ENCODE measurements at places on chromosomes 5 and 9.

- no peak for DNase-seq
These were observed 62.6 kb upstream of the FRRS1L start for GRCh38 chr9:109229682-109230081.

GRCh38 chr5:177412603-177413233, 3.4 kb upstream of the F12 start:
- DNase-seq = peak; percentile 81

DNA sequence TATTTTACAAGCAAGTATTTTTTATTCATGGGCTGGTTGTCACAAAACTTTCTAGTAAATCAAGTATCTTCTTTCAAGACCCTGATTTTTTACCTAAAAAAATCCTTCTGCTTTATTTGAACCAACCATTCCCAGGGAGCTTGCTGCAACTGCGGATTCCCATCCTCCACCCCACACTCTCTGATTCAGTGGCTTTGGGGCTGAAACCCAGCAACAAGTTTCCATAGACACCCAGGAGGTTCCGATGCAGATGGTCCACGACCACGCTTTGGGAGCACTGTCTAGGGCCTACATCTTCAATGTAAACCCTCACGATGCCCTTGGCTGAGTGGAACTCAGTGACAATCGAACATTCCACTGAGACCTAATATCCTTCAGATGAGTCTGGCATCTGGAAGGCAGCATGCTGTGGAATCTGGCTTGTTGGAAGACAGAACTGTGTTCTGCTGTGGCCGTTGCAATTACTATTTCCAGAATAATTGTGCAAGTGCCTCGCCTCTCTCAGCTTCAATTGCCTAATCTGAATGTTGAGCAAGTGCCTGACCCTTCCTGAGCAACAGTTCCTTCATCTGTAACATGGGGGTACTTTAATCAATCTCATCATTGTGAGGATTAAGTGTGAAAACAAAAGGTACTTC, 105.1 kb downstream of the INSYN2B start:
- DNase-seq = no peak

GRCh38 chr9:114850871-114851270, 45.0 kb upstream of the TNFSF15 start:
- DNase-seq = no peak

- DNase-seq = no peak
These were observed 34.6 kb downstream of the HACD4 start for GRCh38 chr9:20996809-20997208.

- no peak for DNase-seq
These were observed 86.1 kb downstream of the LIX1 start for GRCh38 chr5:97056263-97056662.

- DNase-seq = no peak
These were observed 30.7 kb upstream of the GPX3 start for GRCh38 chr5:150989695-150990094.

DNA sequence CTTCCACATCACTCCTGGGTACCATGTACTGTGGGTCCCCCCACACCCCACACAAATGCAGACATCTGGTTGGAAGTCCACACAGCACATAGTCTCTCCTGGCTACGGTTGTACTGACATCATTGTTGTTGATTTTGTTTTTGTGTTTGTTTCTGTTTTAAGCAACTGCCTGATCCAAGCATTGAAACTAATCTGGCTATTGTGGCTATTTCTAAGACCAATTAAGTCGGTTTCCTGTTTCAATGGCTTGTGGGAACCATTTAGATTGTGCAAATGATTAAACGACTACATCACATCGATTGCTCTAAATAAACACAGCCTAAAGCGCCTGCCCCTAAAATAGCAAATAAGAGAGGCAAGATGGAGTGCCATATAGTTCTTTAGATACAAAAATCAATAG, 226.8 kb upstream of the IRX4 start:
- no peak for DNase-seq

GRCh38 chr5:71734141-71734540, 15.1 kb downstream of the CARTPT start:
- DNase-seq = no peak

GRCh38 chr5:82298668-82299067, 20.5 kb upstream of the RPS23 start:
- no peak for DNase-seq

DNA sequence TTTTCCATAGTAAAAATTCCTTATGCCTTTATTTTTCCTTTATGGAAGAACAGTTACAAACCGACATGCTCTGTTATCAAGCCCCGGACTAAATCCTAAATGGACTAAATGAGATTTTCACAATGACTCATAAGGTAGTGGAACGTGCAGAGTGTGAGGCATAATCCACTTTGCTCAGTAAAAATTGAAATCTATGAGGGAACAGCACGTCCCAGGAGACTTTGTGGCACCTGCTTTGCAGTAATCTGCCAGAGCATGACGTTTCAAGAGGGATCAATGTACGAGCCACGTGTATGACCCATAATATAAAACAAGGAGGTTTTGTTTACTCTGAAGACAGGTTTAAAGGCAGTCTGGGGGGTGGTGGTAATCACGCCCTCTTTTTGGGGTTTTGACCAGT, 83.8 kb upstream of the GNA14 start:
- no peak for DNase-seq

GRCh38 chr5:169917500-169917899, 62.8 kb downstream of the INSYN2B start:
- DNase-seq = no peak

DNA sequence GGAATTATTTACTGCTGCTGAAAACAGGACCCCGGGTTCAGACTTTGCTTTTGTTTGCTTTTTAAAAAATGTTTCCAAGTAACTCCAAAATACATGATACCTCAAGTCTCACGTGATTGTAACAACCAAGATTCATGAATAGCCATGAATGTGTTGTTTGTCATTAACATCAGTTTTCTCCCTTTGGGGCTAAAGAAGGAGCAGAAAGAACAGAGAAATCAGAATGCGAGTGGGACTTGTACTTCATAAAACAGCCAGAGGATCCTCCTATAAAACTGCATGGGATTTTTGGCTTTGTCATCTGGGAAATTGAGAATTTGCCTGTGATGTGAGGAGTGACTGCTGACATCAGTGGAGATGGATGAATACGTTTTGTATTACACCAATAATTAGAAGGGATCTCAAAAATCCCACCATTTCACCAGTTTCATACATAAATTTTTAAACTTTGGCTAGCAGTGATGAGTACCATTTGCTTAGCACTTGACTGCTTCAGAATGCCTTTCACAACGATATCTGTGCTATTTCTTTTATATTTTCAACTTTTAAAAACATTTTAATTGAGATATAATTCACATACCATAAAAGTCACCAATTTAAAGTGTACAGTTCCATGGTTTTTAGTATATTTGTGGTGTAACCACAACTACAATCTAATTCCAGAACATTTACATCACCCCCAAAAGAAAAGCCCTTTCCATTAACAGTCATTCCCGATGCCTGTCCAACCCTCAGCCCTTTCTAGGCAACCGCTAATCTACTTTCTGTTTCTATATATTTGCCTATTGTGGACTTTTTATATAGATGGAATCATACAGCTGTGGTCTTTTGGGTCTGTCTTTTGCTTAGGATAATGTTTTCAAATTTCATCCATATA, 126.9 kb upstream of the ANKRD55 start:
- DNase-seq = no peak

DNA sequence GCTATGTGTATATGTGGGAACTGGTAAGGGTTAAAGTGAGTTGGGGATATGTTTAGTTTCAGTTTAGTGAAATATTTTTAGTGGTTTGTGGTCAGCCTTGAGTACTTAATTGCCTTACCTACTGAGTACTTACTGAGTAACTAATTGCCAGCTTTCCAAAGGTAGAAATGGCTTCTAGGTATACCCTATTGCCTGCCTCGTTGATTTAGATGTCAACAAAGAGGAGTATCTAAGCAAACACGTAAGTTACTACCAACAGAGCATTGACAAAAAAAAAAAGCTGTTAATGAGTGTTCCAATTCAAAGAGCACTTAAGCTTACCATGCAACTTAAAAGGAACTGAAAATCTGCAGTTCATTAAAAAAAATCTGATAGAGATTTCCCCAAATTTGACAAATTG, 8.8 kb downstream of the ATP10B start:
- DNase-seq = no peak

DNA sequence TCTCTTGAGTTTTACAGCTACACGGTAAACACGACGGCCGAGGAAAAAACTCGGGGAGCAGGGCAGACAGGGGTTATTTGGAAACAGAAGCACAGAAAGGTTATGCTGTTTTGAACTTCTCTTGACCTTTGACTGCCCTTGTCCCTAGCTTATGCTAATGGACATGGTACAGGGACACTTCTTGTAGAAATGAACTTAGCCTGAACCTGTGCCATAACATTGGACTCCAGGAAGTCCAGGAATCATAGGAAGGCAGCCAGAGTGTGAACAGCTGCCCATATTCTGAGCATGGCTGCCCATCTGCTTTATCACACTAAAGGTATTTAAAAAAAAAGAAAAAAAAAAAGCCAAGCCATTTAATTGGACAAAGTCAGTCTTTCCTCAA, 46.1 kb downstream of the NR6A1 start:
- DNase-seq = no peak

DNA sequence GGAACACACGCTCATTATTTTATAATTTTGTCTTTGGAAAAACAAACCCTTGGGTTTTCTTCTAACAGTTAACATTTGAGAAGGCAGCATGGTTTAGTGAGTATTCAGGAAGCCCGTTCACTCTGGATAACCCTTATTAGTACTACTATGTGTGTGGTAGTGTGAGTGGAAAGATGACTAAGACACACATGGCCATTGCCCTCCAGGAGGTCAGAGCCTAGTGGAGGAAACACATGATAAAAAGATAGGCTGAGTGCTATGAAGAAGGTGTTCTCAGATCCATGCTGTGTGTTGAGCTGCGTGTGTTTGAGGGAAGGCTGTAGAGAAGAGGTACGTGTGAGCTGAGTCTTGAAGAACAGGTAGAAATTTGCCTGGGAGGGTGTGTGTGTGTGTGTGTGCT, 8.4 kb downstream of the C5orf47 start:
- no peak for DNase-seq

DNA sequence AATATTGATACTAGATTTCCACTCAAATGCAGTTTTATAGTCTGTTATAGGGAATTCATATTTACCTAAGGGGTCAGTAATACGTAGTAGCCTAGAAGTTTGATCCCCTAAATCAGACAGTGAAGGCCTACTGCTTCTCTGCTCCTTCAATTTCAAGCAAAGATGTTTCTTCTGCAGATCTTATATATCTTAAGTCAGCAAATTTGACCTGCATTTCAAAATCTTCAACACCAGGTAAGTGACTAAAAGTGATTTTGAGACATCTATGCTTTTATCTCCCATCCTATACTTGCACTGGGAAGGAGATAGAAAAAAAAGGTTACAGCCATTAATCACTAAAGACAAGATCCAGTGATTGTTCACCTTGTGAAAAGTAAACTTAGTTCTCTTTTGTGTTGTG, 363.9 kb downstream of the PTPRD start:
- DNase-seq = no peak

GRCh38 chr9:5846096-5846495, 13.2 kb upstream of the ERMP1 start:
- DNase-seq = no peak

GRCh38 chr9:86405926-86406325, 51.7 kb upstream of the TUT7 start:
- DNase-seq = no peak

DNA sequence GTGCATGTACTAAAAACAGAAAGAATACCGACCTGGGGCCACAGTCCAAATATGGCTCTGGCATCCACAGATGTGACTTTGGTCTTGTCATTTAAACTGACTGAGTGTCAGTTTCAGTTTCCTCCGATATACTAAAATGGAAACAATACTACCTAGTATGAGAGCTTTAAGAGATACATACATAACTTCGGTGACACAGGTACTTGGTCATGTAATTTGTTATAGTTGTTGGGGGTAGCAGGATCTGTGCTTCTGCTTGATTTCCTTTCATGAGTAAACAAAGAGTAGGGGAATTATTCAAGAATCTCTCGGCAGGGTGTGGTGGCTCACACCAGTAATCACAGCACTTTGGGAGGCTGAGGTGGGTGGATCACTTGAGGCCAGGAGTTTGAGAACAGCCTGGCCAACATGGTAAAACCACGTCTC, 32.1 kb downstream of the MTMR12 start:
- DNase-seq = peak; percentile 37

GRCh38 chr5:110346893-110347358, 379.5 kb downstream of the TMEM232 start:
- no peak for DNase-seq

DNA sequence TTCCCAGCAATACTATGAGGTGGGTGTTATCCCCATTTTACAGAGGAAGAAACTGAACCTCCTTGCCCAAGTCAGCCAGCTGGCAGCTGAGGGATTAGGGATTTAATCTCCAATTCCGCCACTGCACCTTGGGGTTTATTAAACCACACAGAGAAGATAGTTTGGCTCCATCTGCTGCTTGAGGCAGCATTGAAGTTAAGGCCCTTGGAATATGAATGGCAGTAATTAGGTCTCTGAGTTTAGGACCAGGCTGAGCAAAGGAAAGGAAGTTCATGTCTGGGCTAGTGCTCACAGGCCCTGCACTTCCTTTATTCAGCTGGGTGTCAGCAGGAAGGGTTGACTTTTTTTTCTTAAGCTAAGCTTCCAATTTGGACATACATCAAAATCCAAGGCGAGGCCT, 86.9 kb upstream of the GDNF start:
- no peak for DNase-seq

DNA sequence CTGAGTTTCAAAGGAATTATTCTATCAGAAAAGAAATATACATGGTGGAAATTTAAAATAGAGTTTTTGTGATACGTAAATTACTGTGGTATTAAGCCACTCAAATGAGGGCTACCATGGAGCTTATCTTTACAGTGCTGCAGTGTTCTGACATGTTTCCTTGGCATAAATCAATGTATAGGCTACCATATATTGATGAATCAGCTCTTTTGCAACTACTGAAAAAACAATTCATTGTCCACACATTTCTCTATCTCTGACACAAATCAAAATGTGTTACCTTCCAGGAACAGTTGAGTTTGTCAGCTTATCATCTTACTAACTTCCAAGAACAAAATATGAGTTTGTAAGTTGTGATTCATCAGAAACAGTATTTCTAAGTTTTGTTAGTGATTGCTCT, 140.3 kb upstream of the CDH18 start:
- no peak for DNase-seq

- DNase-seq = peak; percentile 64
These were observed 996 bp upstream of the GAS1 start for GRCh38 chr9:86948074-86948929.
